ENCODE measurements at places on chromosomes 3 and 15.

DNA sequence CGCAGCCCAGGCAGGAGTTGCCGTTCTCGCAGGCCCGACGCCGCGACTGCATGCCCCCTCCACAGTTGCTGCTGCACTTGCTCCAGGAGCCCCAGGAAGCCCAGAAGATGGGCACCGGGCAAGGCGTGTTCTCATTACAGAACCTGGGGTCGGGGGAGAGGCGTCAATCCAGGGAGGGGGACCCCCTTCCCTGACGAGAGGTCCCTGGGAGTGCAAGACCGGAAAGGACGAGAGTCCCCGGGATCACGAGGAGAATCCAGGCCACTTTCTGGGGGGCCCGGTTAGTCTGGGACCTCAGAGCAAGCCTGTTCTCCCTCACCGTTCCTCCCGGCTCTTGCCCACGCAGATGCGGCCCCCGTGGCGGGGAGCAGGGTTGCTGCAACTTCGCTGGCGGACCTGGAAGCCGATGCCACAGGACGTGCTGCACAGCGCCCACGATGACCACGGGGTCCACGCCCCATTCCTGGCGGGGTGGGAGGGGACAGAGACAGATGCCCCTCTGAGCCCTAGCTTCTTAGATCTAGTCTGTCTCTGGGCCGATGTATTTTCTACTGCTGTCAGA, 113.9 kb downstream of the SEMA5B start:
- DNase-seq, result no peak

- DNase-seq, result no peak
These were observed 18.7 kb upstream of the ANXA2 start for GRCh38 chr15:60416484-60416883.

DNA sequence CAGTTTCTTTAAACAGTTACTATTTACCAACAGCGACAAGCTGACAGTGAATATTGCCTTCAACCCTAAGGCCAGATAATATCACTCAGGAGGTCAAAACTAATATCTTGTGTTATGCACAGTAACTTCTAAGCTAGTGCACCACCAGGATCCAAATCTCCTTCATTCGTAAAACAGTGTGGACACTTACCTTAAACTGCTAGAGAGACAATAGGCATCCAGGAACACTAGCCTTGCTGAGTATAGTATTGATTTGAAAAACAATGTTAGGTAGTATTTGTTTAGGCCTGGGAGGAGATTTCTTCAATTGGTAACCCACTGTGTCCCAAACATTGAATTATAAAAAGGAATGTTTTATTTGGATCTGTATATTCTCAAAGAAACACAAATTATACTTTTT, 707.9 kb upstream of the UBE2E2 start:
- DNase-seq, result no peak

DNA sequence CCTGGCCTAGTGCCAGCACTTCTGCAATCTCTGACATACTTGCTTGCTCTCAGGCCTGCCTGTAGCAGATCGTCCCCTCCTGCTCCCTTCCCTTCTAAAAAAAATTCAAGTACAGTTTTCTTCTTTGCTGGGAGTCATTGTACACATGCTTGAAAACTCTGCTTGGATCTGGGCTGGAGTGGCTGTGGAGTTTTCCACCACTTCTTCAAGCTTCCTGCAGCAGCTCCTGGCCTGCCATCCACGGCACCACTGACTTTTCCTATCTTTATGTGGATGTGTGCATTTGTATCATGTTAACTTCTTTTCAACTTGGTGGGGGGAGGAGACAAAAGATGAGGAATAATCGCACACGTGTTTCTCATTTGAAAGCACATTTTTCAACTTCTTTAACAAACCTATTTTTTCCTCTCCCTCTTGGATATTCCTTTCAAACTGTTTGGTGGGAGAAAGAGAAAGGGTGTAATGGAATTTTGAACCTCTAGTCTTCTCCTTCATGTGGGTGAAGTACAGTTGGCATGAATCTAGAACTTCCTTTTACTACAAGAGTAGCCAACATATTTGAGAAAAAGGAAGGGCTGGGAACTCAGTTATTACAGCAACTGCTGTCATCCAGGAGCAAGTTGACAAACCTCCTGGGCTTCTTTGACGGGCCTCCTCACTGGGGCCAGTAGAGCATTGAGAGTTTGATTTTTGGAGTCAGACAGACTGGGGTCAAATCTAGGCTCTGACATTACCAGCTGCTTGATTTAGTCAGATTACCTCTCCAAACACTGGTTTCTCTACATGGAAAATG, 61.2 kb upstream of the LRTM1 start:
- DNase-seq, result peak; percentile 65

- DNase-seq, result no peak
These were observed 46.0 kb downstream of the SETD2 start for GRCh38 chr3:47117807-47118364.

DNA sequence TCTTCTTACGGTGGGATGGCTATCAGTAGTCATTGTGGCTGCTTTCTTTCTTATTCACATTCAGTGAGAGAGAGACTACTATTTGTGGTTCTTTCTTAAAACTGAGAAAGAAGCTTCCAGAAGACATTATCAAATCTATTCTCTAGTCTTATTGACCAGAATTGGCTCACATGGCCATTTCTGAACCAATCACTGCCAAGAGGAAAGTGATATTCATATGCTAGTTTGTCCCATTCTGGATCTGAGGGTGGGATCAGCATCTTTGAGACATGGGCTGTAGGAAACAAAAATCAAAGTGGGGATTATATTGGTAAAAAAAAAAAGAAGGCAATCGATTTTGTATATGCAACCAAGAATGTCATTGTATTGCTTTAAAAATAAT, 106.4 kb upstream of the RASGRP1 start:
- DNase-seq, result no peak

GRCh38 chr3:197369545-197369944, 71.1 kb upstream of the DLG1 start:
- no peak for DNase-seq

DNA sequence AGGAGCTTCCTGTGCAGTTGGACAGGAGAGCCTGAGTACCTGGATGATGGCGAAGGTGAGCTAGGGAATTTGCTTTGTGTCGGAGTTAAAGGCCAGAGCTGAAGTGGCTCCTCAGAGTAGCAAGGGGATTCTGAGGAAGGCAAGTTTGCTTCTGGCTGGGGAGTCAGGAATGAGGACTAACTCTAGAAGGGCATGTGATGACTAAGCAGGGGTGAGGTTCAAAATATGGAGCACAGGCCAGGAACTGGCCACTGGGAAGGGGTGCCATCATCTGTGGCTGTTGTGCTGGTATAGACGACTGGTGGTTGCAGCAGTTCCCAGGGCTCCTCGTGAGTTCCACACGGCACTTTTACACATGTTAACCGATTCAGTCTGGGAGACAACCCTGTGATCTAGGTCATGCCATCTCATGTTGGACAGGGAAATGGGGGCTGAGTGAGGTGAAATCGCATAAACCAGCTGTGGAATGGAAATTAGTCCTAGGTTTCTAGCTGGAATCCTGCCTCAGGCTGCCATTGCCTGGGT, 100.8 kb downstream of the EEFSEC start:
- no peak for DNase-seq

- DNase-seq, result no peak
These were observed 8.3 kb downstream of the IL5RA start for GRCh38 chr3:3101660-3102458.
